AG09319 (cell line): ENCODE measurements at places on chromosomes 12 and 14.

GRCh38 chr12:109289004-109289403 lies 20.1 kb downstream of the FOXN4 start:
- no peak for DNase-seq

DNA sequence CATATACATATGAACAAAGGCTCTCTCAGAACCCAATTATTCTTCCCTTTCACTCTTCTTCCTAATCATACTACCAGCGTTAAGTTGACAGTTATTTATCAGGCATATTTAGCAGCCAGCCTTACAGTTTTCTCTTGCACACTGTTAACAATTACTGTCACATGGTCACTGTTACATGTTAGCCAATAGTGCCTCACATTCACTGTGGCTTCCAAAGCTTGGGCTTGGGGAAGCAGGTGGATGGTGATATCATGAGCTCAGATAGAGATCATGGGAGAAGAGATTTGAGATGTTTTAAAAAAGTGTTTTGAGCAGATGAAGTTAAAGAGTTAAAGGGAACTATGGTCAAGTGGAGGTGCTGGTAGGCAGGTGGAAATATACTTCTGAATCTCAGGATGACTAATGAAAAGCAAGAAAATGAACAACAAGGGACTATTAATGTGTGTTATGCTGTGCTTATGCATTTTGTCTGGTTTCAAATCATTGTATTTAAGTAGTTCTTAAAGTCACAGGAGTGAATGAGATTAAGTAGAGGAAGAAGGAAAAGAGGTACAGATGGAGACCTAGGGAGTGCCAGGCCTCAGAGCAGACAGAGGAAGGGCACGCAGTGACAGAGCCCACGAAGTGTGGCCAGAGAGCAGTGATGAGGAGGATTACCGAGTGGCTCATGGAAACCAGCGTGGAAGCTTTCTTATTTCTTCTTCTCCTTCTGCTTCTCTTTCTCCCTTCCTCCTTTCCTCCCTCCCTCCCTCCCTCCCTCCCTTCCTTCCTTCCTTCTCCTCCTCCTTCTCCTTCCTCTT lies 39.6 kb downstream of the BICD1 start:
- no peak for DNase-seq

DNA sequence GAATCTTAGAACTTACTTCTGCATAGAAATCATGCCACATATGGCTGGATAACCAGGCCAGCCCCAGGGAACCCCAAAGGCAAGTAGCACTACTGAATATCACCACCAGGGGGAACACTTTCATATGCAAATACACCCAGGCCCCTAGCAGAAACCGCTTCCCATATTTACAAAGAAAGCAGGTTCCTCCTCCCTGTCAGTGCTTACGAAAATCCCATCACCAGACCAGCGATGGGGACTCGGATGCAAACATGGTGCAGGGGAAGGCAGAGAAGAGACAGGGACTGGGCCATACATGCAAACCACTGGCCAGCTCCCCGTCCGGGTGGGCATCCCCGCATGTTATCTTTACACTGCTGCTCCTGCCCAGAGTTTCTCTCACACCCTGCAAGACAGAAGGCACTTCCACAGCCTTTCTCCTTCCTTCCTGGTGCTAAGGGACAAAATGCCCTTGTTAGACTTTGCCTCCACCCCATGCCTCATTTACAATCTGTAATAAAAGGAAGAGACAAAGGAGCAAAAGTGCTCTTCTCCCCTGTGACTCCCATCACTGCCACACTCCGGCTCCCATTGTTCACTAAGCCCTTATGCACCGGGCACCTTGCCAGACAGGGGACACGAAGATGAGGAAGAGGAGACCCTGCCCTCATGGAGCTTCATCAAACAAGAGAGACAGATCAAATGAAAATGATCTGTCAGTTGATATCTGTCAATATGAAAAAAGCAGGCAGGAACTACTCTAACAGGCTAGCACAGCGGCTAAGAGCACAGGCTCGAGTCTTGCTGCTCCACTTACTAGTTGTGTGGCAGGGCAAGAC lies 62.3 kb downstream of the PTPN21 start:
- peak; percentile 52 for DNase-seq

DNA sequence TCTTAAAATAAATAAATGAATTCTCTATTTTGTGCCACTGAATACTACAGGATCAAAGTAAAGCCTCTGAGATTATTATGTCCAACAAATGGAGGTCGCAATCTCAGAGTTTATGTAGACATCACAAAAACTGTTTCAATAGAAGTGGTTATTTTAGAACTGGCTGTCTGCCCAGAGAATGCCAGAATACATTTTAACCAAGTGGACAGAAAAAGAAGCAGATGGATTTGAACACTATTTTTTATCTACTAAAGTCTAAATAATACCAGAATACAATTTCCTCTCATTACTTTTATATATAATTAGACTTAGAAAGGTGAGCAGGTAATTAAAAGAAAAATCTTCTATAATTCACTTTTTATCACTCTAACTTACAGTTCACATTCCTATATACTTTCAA lies 118.3 kb downstream of the MED13L start:
- no peak for DNase-seq

DNA sequence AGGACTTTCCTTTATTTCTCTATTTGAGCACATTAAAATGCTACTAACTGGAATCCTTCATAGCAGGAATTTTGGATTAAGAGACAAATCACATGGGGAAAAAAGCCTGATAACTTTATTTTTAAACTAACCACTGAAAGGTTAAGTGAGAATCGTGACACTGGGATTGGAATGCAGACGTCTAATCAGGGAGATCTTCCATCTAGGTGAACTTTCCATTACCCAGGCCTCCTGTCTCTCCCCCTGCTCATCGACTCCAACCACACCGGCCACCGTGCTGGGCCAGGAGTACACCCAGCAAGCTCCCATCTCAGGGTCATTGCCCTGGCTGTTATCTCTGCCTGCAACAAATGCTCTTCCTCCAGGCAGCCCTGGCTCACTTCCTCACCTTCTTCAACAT lies 19.0 kb downstream of the PTGER2 start:
- DNase-seq = no peak

GRCh38 chr12:42275499-42275898 lies 37.5 kb upstream of the YAF2 start:
- no peak for DNase-seq

GRCh38 chr12:90631591-90632212 lies 323.3 kb downstream of the CCER1 start:
- no peak for DNase-seq

DNA sequence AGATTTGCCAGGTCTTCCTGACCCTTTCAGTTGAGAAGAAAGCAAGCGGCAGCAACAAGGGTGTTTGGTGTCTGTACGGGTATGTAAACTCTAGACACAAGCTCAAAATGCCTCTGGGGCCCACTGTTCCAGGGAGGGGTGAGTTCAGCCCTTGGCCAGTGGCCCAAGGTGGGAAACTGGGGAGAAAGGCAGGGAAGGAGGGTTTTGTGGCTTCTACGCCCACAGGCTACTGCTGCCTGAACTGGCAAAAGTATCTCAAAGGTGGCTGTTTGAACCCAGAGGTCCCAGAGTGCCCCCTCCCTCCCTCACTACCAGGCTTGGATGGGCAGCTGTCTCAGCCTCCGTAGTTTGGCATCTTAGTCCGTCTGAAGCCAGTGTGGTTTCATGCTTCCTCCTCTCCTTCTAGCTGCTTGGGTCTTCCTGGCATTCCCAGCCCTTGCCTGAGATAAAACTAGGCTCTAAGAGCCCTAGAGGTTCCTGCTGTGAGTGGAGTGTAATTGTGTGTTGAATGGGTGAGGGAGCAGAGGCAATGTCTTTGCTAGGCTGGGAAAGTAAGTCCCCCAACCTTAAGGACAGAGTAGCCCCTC lies 5.5 kb downstream of the HOXC5 start:
- no peak for DNase-seq

GRCh38 chr12:121139286-121139685 lies 6.6 kb downstream of the P2RX7 start:
- no peak for DNase-seq

GRCh38 chr14:69700575-69700974 lies 66.4 kb upstream of the SRSF5 start:
- no peak for DNase-seq

- no peak for DNase-seq
Observed at GRCh38 chr14:78329371-78329770, 159.2 kb downstream of the NRXN3 start.

GRCh38 chr12:129662234-129662633 lies 241.6 kb downstream of the TMEM132D start:
- DNase-seq = no peak

- peak; percentile 52 for DNase-seq
Observed at GRCh38 chr12:94266796-94267536, 118.6 kb downstream of the PLXNC1 start.

DNA sequence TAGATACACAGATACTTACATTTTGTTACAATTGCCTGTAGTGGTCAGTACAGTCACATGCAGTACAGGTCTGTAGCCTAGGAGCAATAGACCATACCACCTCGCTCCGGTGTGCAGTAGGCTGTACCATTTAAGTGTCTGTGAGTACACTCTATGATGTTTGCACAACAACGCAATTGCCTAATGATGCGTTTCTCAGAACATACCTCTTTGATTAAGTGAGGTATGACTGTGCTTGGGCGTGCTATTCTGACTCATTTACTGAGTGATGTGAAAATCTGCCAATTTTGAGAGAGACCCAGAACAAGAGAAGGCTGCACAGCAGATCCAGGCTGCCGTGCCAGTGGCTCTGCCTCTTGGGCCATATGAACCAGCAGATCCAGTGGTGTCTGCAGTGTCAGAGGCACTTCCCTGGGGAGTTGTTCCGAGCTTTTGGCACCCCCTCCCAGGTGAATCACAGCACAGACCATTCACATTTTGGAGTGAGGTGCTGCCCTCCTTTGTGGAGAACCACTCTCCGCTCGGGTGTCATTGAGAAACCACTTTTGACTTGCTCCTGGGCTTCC lies 20.4 kb downstream of the DLK1 start:
- peak; percentile 88 for DNase-seq

DNA sequence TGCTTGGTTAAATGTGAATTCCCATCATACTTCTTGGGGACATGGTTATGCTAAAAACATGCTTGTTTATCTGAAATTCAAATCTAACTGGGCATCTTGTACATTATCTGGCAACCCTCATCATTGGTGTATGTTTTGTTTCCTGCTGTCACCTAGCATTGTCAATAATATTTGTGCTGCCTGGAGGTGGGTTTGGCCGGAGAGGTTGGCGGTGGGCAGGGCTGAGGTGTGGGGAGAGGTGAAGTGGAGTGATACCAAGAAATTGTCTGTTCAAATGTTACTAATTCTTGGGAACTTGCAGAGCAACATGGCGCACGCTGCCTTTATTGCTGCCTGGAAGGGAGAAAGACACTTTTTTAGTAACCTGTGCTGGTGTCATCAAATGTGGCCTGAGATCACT lies 280.5 kb downstream of the VRK1 start:
- DNase-seq = no peak
